ENCODE measurements at places on chromosomes 11 and 22.
A peak's percentile ranks its signal among the peaks of the same experiment; 100 is the strongest.

DNA sequence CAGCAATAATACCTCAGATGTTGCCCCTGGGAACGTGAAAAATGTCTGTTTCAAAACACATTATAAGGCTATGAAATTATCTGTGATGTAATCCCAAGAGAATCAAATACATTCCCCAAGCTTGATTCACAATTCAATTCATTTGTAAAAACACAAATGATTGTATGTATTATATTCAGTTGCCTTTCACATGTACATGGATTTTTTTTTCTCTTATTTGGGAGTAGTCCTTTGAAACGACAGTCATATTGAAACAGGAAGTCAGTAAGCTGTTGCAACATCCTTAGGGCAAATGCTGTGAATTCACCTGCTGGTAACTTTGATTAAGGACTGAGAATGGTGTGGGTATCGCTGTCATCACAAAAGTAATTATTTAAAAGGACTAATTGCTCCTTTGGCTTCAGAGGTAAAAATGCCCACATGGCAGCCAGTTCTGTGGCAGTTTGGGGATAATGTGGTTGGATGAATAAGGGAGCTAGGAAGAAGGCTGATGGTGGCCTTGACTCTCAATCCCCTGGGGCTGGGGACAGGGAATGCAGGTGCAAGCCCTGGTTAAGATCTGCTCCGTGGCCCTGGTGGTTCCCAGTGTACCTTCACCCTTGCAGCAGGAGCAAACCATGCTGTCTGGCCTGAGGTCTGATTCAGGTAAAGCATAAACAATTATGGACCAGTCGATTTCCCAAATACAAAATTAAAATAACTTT, 13.2 kb downstream of the EHF start:
- no peak for DNase-seq

GRCh38 chr11:86671531-86672006, 847 bp downstream of the ME3 start:
- peak; percentile 39 for DNase-seq

DNA sequence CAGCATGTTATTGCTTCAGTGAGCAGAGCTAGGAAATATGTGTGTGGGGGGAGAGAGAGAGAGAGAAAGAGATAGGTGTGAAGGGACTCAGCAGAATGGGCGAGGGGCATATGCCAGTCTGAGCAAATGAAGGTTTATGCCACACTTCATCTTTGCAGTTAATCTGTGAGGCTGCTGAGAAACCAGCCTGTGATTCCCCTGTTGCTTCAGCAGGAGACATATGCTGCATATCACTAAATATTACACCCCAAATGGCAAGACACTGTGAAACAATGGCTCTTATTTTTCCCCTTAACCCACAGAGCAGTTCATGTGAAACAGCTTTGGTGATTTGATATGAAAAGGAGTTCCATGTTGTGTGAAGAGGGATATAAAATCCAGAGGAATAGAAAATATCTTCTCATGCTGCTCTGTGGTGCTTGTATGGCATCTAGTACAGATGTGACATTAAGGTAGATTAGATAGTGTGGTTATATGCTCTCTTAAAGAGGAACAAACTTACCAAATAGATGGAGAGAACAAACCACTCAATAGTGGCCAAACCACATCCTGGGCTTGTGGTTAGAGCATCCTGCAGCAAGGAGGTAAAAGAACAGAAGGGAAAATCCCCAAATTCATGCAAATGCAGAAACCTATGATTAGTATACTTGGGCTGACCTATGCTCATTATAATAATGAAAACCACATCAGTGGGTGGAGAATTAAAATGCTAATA, 864.2 kb downstream of the FAM181B start:
- no peak for DNase-seq

GRCh38 chr22:23110190-23110921, 31.4 kb downstream of the RSPH14 start:
- peak; percentile 82 for DNase-seq

DNA sequence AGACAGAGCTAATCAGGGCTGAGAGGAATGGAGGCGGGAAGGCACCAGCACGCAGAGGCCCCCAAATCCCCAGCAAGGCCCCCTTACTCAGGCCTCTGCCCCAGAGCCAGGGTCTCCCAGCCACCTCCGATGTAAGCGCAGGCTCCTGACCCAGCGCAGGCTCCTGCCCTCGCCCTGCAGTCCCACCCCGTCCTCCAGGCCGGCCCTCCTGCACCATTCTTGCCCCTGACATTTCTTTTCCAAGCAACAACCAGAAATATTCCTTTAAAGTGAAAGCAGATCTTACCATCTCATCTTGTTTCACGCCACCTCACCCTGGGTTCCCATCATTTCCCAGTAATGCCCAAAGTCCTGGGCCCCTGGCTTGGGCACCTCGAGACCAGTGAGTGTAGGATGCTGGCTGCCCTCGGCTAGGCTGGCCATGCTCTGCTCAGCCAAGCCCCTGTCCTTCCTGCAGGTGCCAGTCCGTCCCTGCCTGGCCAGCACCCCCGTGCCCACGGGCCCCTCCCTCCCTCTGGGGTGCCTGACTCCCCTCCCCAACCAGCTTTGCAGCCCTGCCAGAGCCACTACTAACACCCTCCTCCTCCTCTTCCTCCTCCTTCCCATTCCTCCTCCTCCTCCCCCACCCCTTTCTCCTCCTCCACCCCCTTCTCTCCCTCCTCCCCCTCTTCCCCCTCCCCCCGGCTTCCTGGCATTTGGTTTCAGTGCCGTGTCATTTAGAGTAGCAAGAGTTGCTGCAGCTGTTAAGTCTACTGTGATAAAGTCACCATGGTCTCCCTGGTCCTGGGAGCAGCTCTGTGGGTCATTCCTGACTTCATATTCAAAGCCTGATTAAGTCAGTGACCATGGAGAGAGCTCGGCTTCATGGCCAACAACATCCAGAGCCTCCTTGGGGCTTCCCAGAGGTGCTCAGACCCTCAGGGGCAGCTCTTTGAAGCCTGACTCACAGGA, 78.7 kb downstream of the PIWIL3 start:
- DNase-seq = no peak

DNA sequence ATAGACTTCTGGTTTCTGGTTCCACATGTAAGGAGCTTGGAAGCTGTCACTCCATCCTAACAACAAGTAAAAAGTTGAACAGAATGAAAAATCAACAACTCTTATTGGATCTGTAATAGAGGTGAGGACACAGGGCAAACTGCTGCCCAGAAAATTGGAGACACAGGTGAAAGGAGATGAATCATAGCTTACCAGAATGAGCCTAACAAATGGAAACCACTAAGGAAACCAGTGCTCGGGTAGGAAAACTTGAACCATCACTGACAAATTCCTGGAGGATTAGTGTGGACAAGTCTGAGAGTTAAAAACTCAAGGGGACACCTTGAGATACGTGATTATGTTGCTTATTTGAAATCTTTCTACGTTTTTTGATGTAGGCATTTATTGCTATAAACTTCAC, 52.1 kb downstream of the GDPD4 start:
- DNase-seq = no peak

DNA sequence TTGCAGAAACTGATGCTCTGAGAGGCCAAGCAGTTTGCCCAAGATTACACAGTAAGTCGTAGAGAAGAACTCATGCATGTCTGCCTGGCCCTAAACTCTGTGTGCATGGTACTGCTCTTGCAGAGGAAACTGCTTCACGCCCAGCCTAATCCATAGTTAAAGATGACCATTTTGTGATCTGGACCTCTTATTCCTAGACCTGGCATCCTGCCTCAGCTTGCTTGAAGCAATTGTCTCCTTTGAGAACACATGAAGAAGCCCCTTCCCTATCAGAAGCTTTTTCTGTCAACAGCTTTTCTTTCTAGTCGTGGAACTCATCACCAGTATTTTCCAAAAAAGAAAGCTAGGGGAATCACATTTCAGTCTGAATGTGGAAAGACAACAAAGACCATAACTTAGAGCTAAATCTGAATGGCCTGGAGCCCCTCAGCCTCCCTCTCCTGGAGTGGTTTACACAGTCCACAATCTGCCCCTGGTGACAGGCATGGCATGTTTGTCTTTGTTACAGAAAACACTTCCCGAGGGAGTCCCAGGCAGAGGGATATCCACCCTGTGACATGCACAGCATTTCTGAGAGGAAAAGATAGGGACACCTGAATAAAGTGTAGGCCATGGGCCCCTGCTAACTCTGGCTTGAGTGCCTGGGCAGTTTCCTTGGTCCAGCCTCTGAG, 2.9 kb upstream of the FZD4 start:
- DNase-seq = no peak

GRCh38 chr11:41134971-41135370, 324.5 kb downstream of the LRRC4C start:
- no peak for DNase-seq

DNA sequence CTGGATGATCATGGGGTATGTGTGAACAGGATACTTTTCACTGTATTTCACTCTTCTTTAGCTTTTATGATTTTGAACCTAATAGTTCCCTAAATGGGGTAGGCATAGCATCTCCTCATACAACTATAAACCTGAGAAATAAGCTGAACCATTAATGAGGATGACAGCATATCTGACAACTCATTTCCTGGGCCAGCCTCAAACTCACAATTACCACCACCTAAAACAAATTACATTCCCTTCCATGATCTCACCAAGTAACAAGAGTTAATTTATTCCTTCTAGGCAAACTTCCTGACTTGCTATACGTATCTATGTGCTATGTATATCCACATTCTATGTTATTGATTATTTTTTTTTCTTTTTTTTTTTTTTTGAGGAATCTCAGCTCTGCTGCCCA, 23.0 kb downstream of the SIK3 start:
- no peak for DNase-seq

- DNase-seq = no peak
These were observed 732.8 kb upstream of the ANO5 start for GRCh38 chr11:21460082-21460481.

DNA sequence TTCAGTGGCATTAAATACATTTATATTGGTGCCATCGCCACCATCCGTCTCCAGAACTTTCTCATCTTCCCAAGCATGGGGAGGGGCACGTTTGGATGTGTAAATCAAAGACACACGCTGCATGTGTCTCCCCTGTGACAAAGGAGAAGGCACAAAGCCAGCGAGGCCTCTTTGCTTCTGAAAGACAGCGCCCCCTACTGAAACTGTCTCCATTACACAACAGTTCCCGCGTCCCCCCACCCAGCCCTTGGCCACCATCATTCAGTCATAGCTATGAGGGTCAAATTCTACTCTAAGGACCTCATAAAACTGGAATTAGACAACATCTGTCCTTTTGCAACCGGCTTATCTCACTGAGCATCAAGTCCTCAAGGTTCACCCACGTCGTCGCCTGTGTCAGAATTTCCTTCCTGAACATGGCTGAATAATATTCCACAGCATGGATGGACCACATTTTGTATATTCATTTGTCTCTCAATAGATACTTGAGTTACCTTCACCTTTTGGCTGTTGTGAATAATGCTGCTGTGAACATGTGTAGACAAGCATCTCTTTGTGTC, 64.8 kb downstream of the IGF2 start:
- no peak for DNase-seq

- DNase-seq = peak; percentile 75
These were observed 49.1 kb upstream of the VPREB1 start for GRCh38 chr22:22195265-22196017.

- DNase-seq = no peak
These were observed 38.3 kb upstream of the LRRC55 start for GRCh38 chr11:57143459-57143858.

DNA sequence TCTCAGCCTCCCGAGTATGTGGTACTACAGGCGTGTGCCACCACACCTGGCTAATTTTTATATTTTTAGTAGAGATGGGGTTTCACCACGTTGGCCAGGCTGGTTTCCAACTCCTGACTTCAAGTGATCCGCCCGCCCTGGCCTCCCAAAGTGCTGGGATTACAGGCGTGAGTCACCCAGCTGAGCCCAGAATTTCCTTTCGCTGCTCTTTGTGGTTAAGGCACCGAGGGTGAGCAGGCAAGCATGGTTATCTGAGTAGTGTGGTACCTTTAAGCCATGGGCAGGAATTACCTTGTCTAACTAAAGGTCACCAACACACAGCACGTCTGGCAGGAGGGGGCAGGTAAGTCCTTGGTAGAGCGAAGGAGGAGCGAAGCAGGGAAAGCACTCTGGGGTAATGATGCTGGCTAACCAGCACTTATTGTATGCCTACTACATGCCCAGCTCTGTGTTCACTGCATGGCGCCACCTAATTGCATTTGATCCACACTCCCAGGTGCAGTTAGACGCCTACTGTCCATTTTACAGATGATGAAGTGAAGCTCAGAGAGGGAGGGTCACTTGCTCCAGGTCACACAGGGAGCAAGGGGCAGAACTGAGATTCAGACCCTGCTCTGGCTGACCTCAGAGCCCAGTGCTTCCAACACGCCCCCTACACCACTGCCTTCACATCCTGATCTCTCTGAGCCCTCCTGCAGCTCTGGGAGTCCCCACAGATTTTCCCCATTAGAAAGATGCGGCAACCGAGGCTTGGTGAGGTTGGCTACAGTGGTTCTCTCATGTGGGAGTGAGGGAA, 45.7 kb downstream of the TRIOBP start:
- DNase-seq = no peak

- no peak for DNase-seq
These were observed at the start of gene C1QTNF5 for GRCh38 chr11:119340335-119341221. Gene C1QTNF5 (minus strand): TSS chr11:119340883. CDS start chr11:119340397, 486 bp downstream.

- DNase-seq = peak; percentile 22
These were observed 66.5 kb downstream of the CCDC34 start for GRCh38 chr11:27296497-27296896.

DNA sequence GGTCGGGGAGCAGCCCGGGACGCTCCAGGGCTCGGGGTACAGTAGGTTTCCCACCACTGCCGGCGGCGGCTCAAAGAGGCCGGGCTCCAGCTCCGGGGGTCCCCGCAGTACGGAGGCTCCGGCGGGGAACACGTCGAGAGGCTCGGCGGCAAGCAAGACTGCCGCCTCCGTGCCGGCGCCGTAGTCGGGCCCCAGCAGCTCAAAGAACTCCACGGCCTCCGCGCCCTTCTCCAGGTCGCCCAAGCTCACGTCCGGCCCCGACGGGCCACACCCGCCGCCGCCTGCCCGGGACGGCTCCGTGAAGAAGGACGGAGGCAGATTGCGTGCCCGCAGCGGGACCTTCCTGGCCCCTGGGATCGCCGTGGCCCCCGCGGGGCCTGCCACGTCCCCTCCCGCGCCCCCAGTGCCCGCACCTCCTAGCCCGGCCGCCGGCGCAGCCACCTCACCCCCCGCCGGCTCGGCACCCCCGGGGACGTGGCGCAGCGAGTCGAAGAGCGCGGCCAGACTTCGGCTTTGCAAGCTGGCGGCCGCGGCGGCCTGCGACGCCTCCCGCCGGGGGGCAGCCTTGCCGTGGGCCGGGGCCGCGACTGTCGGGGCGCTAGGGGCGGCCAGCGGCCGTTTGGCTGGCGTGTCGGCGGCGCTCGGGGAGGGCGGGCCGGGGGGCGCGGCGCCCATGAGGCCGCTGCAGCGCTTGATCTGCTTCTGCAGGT, 775 bp downstream of the FAM181B start:
- DNase-seq = no peak

- no peak for DNase-seq
These were observed 35.8 kb downstream of the TMPRSS5 start for GRCh38 chr11:113670149-113670830.

GRCh38 chr11:131749101-131749500, 378.7 kb downstream of the NTM start:
- no peak for DNase-seq

GRCh38 chr11:94751218-94751609, 16.9 kb upstream of the AMOTL1 start:
- DNase-seq = no peak

- DNase-seq = no peak
These were observed 410.3 kb downstream of the MN1 start for GRCh38 chr22:27391092-27391770.
